ENCODE measurements at places on chromosomes 13 and 19.

- DNase-seq = no peak
Observed at GRCh38 chr13:41848435-41849255, 112.3 kb downstream of the VWA8 start.

- no peak for DNase-seq
Observed at GRCh38 chr13:38960175-38960574, 30.5 kb downstream of the STOML3 start.

DNA sequence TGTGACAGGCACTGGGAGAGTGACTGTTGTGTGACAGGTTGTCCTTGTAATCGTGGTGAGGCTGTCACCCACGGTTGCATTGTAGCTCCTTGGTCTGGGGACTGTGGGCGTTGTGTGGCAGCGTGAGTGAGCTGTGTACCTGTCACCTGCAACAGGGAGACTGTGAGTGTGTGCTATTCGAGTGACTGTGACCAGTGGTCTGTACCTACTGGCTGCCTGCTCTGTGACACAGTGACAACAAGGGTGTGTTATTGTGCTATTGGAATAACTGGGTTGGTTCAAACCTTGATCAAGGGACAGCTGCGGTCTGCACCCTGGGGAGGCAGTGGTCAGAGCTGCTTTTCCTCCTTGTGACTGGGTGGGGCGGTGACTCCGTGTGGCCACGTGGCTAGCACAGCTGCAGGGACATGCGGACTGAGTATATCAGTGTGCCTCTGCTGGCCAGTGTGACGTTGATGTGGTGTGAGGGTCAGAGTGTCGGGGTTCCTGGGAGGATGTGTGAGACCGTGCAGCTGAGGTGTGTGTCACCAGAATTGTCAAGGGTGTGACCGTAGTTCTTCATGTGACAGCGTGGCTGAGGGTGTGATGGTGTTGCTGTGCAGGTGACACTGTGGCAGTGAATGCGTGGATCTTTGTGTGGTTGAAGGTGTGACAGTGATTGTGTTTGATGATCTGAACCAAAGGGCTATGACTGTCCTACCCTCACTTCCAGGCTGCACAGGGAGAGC, 10.1 kb upstream of the NFIX start:
- peak; percentile 85 for DNase-seq

GRCh38 chr13:108323031-108323430, 53.5 kb downstream of the TNFSF13B start:
- no peak for DNase-seq

DNA sequence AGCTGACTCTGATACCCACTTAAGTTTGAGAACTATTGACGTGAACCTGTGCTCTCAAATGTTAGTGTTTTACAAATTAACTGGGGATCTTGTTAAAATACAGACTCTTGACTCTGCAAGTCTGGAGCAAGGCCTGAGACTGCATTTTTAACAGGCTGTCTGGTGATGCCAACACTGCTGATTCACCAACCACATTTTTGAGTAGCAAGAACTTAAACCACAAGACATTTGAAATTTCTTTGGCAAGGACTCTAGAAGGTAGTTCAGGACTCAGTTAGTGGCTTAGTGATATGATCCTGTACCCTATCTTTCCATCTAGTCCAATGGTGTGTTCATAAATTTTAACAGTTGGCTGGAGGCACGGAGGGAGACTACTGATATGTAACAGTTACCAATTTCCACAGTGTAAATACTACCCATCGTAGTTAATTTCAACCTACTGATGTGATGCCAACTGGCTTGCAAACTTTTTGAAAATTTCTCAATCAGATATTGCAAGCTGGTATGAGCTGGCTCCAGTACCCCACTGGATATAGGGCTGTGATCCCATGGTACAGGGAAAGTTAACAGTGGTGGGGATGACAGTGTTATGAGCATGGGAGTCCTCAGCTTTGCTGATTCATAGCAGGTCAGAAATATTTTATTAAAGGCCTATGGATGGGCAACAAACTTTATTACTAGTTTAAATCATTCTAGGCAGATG, 255.1 kb downstream of the TBC1D4 start:
- no peak for DNase-seq

DNA sequence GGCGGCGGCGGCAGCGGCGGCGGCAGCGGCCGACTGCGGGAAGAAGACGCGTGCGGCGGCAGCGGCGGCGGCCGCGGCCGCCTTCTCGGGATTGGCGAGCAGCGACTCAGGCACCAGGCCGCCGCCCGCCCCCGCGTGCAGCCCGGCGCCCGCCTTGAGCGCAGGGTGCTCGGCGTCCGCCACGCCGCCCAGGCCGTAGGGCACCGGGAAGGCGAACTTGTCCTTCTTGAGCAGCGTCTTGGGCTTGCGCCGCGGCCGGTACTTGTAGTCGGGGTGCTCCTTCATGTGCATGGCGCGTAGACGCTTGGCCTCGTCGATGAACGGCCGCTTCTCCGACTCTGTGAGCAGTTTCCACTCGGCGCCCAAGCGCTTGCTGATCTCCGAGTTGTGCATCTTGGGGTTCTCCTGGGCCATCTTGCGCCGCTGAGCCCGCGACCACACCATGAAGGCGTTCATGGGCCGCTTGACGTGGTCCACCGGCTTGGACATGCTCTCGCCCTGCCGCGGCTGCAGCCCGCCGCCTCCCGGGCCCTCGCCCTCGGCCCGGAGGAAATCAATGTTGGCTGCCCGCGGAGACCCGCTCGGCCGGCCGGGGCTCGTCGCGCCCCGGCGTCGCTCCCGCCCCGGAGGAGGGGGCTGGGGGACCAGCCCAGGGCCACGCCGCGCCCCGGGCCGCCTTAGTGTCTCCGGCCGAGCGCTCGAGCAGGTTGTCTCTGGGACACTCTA, 621 bp downstream of the SOX21 start:
- no peak for DNase-seq

DNA sequence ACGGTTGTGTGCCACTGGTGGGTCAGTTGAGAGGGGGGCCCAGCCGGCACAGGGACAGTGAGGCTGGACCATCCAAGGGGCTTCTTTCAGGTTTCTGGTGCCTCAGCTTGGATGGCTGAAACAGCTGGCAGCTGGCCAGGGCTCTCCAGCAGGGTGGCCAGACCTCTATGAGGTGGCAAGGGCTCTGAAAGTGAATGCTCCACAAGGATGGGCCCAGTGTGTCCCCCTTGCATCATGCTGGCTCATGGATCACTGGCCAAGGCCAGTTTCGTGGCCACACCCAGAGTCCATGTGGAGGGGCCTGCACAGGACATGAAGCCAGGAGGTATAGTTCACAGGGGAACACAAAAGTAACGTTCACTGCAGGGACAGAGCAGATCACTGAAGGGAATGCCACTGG, 49.6 kb downstream of the CDADC1 start:
- no peak for DNase-seq

GRCh38 chr19:7982651-7983099, 22.8 kb downstream of the ELAVL1 start:
- DNase-seq = no peak

DNA sequence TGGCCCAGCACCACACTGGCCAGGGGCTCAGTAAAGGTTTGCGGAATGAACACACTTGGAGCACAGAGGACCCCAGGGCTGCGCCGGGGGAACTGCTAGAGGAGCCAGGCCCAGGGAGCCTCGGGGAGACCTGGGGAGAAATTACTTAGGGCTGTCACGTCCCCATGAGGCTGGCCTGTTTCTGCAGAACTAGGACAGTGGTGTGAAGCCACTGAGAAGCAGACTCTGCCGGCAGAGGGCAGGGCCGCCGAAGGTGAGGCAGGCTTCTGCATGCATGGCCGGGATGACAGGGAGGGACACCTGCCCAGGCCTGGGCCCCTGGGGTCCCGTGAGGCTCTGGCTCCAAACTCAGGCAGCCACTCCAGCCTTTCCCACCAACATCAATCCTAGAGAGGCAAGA, 26.4 kb downstream of the ELAVL1 start:
- no peak for DNase-seq

DNA sequence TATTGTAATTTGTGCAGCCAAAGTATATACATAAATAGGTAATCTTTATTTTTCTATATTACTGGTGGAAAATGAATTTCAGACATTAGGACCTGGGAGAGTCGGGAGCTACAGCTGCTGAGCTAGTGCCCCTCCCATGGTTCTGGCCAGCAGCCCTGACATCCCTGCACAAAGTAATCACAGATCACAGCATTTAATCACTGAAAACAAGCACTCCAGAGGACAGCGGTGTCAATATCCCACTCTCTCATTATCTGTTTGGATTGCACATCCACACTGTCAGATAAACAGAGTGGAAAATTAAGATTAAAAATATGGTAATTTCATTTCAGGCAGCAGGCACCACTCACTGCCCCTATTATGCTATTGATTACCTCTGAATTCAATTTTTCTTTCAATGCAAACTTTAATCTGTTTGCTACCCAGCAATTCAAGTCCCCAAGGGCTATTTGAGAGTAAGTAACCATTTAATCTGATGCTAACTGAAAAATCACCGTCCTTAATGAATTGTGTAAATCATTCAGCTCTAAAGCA, 254.1 kb upstream of the SOX21 start:
- no peak for DNase-seq

DNA sequence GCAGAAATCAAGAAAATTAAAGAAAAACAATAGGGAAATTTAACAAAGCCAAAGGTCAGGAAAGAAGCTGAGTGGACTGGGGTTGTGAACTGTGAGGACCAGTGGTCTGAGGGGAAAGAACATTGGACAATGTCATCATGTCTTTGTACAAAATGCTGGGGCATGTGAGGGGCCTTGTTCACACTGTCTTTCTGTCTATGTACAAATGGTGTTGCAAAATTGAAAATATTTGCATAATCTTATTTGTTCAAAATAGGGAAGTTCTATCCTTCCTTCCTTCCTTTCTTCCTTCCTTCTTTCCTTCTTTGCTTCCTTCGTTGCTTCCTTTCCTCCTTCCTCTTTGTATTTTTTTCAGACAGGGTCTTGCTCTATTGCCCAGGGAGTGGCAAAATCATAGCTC, 79.2 kb upstream of the SCEL start:
- no peak for DNase-seq

- DNase-seq = no peak
Observed at GRCh38 chr19:32580353-32580900, 563 bp upstream of the PDCD5 start.

- no peak for DNase-seq
Observed at GRCh38 chr13:24253520-24254145, 55.7 kb upstream of the C1QTNF9 start.

GRCh38 chr13:34364633-34365032, 546.7 kb downstream of the RFC3 start:
- no peak for DNase-seq

- DNase-seq = no peak
Observed at GRCh38 chr19:41225238-41226052, 6.4 kb downstream of the AXL start.

GRCh38 chr19:44617110-44617880, 3.9 kb downstream of the IGSF23 start:
- no peak for DNase-seq

DNA sequence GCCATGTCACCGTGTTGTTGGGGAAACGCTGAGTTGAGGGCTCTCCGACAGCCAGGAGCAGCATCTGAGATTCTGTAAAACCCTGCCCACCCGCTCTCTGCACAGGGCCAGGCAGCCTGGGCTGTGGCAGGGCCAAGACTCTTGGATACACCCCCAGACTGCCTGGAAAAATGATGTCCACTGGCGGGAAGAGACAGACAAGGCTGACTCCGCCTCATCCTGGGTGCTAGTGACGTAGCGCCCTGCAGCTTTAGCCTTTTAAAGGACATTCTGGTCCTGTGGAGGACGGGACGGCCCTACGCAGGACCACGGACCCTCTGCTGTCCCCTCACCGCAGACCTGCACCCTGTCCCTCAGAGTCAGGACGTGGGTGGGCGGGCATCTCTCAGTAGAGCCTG, 20.7 kb upstream of the LILRA2 start:
- DNase-seq = no peak

GRCh38 chr19:37987356-37988332, 80.6 kb downstream of the SIPA1L3 start:
- no peak for DNase-seq

DNA sequence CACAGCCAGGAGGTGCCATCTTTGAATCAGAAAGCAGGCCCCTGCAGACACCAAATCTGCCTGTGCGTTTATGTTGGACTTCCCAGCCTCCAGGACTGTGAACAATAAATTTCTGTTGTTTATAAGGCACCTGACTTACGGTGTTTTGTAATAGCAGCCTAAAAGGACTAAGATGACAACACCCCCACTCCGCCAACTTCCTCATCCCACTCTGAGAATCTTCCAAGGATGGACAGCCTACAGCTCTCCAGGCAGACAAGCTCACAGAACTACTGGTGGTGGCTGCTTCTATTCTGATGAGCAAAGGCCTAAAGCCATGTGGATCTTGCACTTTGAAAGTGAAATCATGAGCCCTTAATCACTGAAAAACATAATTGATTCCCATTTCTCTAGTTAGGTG, 449.2 kb downstream of the TSHZ3 start:
- DNase-seq = no peak

GRCh38 chr19:7267792-7268704, 26.2 kb downstream of the INSR start:
- no peak for DNase-seq

DNA sequence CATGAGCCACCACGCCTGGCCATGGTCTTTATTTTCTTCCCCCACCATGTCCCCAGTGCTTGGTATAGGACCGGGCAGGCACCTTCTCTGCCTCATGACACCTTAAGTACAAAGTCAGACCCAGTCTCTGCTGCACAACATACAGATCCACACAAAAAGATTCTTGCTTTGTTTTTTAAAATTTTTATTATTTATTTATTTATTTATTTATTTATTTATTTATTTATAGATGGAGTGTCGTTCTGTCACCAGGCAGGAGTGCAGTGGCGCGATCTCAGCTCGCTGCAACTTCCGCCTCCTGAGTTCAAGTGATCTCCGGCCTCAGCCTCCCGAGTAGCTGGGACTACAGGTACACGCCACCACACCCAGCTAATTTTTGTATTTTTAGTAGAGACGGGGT, 2.5 kb upstream of the NFIX start:
- no peak for DNase-seq

DNA sequence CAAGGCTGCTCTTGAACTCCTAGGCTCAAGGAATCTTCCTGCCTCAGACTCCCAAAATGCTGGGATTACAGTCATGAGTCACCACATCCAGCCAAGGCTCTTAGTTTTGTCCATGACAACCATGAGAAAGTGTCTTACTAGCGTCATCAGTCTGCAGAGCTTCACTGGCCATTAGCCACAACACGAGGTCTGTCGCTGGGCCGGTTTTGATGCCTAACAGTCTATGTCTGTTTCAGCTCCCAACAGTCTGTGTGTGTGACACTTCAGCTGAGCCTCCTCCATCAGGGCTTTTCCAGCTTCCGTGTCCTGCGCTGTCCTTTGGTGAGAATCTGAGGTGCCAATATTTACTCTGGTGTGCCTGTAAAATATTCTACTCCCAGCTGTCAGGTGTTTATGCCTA, 47.6 kb downstream of the CEP89 start:
- no peak for DNase-seq

- DNase-seq = no peak
Observed at GRCh38 chr19:56144831-56145230, 3.7 kb downstream of the ZNF444 start.

- DNase-seq = no peak
Observed at GRCh38 chr13:39836038-39836437, 180.6 kb downstream of the COG6 start.

Data from hippocampal formation (tissue), 2 donors.